ENCODE measurements at places on chromosomes 4 and X. TPM values are rescaled to one million over a fixed set of nuclear protein-coding genes. Genes with fewer than 3 reads are reported as not detected.

GPRASP1 gene
- total RNA-seq, result 0.46 TPM

CD38 gene
- not detected for total RNA-seq

EMD gene
- 48.5 TPM for total RNA-seq

PDK3 gene
- 8.6 TPM for total RNA-seq

BMPR1B gene
- 0.21 TPM for total RNA-seq

DNA sequence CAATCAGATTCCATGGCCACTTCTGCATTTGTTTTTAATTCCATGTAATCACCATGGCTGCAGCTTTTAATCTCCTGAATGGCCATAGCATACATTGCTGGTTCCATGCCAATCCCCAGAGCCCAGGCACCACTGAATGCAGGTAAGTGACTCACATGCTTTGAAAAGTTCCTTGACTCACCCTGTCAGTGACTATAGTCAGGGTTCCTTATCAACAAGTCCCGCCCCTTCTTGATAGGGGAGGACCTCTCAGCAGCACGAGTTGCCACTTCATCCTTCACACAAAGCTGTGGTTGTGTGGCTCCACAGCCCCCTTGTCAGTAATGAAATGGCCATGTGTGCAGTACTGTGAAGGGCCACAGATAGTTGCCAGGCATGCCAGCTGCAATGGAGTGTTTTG, 516.6 kb downstream of the PPARGC1A start:
- DNase-seq, result peak; percentile 77

GRCh38 chr4:2289311-2289954, 27.5 kb upstream of the MXD4 start:
- no peak for DNase-seq

Data from foreskin keratinocyte (primary cell).